ENCODE measurements at places on chromosomes 1 and 21.

GRCh38 chr1:108852221-108852975, 4.5 kb downstream of the AKNAD1 start:
- peak; percentile 58 for DNase-seq

DNA sequence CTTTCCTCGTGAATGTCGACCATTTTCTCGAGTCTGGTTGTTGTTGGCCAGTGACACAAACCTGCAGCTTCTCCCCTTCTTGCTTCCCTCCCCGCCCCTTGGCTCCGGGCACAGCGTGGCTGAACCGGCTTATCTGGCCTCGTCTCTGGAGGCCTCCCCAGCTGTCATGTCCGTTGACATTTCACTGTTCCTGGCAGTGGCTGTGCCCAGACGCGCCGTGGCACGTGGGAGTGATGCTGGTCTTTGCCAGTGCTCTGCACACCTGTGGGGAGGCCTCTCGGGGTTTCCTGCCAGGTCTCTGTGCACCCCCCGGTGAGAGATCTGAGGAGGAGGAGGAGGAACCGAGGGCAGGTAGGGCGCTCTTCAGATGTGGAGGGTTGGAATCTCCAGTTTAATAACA, 23.7 kb downstream of the SKI start:
- DNase-seq, result no peak

DNA sequence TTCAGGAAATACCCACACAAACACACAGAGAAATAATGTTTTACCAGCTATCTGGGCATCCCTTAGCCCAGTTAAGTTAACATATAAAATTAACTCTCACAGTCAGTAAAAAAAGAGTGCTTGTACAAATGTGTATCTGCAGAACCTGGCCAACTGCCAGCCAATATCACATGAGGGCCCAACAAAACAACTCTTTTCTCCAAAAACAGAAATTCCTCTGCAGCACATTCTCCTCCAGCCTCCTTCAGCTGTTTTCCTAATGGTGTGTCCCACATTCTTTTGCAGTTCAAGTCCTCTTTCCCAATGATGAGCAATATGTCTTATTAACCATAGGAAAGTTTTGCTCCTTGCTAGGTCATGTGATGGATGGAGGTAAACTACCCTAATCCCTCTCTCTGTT, 75.5 kb downstream of the LRRC7 start:
- DNase-seq, result no peak

DNA sequence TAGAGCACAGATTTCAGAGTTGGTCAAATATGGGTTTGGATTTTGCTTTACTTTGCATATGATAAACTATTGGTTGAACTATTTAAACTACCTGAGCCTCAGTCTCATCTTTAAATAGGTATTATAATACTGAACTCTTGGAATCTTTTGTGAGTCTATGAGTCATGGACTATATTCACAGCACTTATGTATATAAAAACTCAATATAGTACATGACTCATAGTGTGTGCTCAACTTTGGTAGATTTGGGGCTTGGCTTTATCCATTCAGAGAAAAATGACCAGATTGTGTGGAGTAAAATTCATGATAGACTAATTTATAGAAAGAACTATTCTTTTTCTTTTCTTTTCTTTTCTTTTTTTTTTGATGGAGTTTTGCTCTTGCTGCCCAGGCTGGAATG, 28.7 kb downstream of the FCRL3 start:
- DNase-seq, result no peak

DNA sequence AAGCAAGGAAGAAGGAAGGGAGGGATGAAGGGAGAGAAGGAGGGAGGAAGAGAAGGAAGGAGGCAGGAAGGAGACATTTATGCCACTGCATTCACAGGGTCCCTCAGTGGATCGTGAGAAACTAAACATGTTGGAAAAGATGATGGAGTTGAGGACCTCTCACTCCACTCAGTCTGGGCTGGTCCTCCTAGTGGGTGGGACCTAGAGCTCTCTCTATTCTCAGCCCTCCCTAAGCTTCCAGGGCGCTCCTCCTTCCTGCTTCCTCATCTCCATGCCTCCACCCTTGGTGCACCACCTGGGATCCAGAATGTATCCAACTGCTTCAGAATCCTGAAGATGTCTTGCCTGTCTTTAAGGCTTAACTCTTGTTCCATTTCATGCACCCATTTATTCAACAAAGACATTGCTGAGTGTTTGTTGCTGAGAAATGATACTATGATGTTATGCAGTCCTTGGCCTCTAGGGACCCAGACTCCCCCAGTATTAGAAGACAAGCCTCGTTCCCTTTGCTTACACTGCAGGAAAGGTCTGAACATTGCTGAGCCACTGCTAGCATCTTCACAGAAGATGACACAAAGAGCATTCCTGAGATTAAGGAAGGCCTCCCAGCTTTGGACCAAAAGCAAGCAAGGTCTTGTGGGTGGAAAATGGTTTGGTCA, 88.5 kb downstream of the BEND5 start:
- DNase-seq, result peak; percentile 52

- no peak for DNase-seq
Measured at GRCh38 chr1:173893611-173894010, 23.5 kb downstream of the SERPINC1 start.

- peak; percentile 83 for DNase-seq
Measured at GRCh38 chr1:207861442-207862177, 49.3 kb downstream of the CD34 start.

DNA sequence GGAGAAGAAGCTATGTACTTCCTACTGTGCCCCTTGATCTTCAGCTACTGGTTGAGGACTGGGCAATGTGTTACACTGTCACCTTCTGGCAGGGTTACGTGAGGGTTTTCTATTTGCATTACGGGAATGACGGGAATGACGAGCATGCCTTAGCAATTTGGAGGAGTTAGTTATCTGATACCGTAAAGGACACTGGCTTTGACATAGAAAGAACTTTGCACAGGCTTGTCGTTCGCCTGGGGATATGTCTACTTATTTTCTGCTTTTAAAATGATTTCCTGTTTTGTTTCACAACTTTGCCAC, 19.8 kb upstream of the ACBD6 start:
- no peak for DNase-seq

DNA sequence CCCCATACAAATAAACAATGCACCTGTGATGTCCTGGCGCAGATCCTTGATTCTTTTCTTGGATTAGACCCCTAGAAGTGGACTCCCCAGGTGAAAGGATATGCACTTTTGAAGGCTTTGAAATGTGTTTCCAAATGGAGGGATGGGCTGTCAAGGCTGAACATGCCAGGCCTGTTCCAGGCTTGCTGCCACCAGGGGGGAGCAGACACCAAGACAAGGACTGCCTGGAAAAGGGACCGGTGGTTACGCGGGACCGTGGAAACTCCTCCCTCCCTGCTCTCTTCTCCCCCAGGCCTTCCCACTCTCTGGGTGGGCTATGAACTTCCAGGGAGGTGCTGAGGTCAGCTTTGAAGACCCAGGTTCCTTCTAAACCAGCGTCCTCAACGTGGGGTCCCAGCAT, 12.7 kb downstream of the C1QB start:
- peak; percentile 28 for DNase-seq

GRCh38 chr1:204493984-204494280, 673 bp downstream of the PIK3C2B start:
- DNase-seq, result peak; percentile 68

GRCh38 chr21:43718872-43719747, at the start of gene PDXK:
Gene PDXK, plus strand, starts transcription at chr21:43719129. Its CDS starts 166 bp downstream, at chr21:43719295.
- DNase-seq, result peak; percentile 89

- no peak for DNase-seq
Measured at GRCh38 chr1:114062477-114063099, 83.3 kb downstream of the OLFML3 start.

DNA sequence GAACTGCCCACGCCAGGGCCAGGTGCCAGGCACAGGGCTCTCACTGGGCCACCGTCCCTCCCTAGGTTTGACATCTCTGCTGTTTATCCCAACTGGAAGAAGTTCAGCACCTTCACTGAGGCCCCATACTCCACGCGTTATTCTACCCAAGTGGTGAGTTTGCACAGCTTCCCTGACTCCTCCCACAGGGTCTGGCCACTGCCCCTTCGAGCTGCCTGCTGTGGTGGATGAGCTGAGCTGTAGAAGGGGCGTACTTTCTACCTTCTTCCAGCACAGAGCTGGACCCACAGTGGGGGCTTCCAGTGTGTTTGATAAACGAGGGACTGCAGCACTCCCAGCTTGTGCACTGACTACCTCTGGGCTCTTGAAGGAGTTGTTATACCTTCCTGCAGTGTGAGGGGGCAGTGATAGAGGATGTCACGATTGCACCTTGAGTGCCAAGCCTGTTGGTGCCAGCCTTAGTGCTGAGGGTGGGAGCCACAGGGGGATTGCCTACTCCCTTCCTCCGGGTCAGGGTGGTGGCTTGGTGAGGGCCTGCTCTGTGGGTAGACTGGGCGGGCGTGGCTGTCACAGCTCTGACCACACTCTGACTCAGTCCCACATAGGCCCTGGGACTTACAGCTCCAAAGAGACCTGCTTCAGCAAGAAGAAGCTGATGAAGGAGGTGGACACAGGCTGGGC, 5.9 kb upstream of the TTC22 start:
- DNase-seq, result peak; percentile 75

GRCh38 chr1:112358798-112359408, 37.1 kb upstream of the CTTNBP2NL start:
- peak; percentile 34 for DNase-seq

DNA sequence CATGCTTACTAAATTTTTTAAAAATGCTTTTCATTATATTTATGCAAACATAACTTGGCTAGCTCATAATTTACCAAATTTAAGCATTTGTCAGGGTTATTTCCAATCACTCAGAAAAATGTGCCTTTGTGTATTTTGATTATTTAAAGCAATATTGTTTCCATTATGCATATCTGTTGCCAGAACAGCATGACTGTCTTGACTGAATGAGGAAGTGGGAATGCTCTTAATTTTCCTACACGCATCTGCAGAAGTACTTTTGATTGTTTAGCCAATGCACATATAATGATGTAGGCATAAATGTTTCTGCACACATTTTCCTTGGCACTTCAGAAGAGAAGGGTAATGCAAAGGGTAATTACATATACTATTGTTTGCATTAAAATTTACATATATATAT, 92.5 kb upstream of the ADGRL2 start:
- no peak for DNase-seq

DNA sequence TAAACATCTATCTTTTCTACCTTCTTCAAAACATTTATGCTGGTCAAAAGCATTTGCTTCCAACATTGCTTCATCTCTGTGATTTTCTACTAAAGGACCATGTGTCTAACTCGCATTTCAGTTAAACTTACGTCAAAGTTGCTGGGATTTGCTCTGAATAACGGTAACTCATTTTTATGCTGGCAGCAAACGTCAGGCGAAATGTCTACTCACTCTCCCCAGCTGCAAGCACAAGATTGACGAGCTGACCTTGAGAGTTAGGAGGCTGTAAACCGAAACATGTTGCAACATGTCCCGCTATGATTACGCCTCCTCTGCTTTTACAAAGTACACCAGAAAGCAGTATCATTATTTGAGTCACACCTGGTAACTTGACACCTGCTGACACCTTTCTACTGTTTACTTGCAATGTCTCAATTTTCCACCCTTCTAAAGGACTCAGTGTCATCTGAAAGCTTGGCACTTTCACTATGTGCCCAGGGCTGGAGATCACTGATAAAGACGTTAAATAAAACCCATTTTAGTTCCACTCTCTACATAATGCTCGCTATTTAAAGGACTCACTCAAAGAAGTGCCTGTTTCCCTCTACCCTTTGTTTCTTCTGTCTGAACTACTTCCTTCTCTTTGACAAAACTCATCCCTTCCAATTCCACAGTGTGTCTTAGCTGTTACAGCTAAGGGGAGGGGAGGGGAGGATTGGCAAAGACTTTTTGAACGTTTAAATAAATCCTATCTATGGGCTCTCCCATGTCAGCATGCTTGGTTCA, 111.9 kb downstream of the PTPN14 start:
- peak; percentile 88 for DNase-seq

DNA sequence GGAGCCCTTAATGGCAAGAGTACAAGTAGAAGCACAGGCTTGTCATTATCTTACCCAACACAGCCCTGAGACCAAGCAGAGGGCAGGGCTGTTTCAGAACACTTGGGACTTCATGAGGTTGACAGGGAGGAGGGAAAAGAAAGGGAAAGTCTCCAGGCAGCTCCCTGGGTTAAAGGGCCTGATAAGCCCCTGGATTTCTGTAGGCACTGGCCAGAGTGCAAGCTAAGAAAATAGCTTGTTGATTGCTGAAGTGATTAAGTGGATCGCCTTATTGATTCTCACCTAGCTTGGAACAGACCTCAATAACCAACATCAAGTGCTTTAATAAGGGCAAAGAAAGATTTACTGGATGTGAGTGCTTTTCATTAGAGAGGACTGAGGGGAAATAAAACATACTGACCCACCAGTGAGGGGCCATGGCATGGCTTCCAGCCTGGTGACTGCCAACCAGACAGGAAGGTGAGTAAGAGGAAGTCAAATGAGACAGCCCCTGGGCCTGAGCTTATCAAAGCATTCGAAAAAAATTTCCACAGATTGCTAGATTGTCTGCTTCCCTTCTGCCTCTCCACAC, 121.4 kb upstream of the NFIA start:
- peak; percentile 10 for DNase-seq

DNA sequence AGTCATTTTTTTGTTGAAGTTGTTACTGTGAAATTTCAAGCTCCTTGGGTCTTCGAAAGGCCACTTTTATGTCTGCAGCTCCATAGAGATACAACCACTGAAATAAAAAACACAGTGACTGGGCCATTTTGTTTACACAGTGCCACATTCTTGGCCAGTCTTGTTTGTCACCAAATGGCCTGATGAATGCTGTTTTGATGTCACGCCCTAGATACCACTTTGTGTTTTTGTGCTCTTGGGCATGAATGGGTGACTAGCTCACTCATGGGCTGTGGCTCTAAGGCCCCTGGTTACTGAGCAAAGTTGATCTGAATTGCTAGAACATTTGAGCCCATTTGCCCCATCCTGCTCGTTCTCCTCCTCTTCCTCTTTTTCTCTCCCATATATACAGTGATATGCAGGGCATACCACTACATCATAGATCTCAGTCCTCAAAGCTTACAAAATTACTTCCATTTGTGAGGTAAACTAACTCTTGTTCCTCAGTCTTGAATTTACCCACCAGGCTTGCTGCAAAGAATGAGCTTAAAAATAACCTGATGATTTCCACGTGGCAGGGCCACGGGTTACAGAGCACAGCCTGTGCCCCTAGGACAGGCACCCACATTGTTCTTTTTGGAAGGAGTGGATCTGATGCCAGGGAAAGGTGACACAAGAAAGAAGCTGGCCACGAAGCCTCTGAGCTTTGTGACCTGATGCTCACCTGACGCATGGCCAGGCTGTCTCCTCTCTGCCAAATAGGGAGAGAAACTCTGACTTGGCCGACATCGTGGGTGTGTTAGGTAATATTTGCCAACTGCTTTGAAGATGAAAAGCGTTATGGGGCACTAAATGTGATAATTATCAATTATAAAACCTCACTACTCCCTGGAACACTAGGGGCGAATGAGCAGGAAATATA, 92.4 kb downstream of the RUNX1 start:
- DNase-seq, result no peak

GRCh38 chr1:155241841-155242264, 13.4 kb downstream of the ENTREP3 start:
- DNase-seq, result peak; percentile 83

DNA sequence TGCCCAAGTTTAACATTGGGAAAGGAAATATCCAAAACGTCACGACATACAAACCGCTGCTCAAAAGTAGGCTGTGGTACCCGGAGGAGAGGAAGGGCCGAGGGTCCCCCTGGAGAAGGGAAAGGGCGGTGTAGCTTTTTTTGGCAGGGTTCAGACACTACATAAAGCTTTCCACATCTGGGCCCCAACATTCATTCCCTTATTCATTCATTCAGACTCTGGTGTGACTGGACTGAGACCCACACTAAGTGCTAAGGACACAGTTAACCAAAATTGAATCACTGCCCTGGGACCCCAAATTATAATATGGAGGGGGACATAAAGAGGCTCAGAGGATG, 10.3 kb upstream of the COL8A2 start:
- no peak for DNase-seq

All from NB4 (cell line).